Dermis microvascular lymphatic vessel endothelial cell (primary cell): ENCODE measurements at places on chromosomes 6 and 20.

DNA sequence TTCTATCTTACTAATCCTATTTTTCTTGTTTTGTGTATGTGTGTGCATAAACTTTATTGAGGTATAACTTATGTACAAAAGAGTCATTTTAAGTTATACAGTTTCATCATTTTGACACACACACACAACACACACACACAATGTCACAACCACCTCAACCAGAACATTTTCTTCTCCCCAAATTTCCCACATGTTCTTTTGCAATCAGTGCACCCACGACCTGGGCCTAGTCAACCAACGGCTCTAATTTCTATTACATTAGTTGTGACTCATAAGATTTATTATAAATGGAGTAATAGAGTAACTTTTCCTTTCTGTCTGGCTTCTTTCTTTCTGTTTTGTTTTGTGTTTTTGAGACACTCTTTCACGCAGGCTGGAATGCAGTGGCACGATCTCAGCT, 9.8 kb upstream of the POM121L2 start:
- DNase-seq: no peak

- DNase-seq: no peak
These were observed 60.1 kb downstream of the FBXO5 start for GRCh38 chr6:152922706-152923105.

GRCh38 chr6:166839569-166839968, 116.8 kb downstream of the RNASET2 start:
- no peak for DNase-seq

DNA sequence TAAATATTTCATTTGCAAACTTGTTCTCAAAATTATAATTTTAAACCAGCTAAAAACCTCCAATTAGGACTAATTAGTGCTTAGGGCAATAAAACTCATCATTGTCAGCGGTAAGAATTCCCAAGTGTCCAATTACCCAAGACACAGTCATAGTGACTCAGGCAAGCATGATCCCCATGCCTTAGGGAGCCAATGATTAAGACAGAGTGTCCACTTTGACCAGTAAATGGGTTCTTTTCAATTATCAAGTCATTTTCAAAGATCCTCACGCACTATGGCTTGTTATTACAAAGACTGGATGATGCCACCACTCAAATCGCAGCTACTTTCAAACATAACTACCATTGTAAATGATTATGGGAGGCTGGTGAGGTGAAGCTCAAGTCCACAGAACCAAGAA, 114.0 kb downstream of the BFSP1 start:
- no peak for DNase-seq

DNA sequence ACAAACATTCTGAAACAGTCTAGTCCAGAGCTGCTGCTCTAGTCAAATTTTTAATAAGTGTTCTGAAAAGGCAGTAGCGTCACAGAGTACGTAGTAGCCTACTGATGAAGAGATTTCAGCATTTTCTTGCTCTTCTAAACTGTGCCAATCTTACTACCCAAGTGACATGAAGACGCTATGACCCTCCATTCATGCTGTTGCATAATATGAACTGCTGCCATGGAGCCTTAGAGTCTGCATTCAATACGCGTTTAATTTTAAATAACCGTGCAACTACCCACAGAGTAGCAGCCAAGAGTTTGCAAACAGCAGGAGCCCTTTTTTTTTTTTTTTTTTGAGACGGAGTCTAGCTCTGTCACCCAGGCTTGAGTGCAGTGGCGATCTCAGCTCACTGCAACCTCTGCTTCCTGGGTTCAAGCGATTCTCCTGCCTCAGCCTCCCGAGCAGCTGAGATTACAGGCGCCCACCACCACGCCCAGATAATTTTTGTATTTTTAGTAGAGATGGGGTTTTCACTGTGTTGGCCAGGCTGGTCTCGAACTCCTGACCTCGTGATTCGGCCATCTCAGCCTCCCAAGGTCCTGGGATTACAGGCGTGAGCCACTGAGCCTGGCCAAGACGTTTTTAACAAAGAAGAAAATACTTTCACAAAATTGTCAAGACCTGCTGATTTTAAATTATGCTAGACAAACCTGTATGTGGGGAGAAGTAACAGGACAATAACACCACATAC, 44.3 kb downstream of the EZR start:
- DNase-seq: no peak
